Motor neuron (in vitro differentiated cells): ENCODE measurements at places on chromosomes 7 and 10.

- ATAC-seq: no peak
Observed at GRCh38 chr10:50566150-50566549, 57.6 kb downstream of the SGMS1 start.

GRCh38 chr10:67297637-67298181 is 371.9 kb downstream of the LRRTM3 start:
- ATAC-seq: no peak

DNA sequence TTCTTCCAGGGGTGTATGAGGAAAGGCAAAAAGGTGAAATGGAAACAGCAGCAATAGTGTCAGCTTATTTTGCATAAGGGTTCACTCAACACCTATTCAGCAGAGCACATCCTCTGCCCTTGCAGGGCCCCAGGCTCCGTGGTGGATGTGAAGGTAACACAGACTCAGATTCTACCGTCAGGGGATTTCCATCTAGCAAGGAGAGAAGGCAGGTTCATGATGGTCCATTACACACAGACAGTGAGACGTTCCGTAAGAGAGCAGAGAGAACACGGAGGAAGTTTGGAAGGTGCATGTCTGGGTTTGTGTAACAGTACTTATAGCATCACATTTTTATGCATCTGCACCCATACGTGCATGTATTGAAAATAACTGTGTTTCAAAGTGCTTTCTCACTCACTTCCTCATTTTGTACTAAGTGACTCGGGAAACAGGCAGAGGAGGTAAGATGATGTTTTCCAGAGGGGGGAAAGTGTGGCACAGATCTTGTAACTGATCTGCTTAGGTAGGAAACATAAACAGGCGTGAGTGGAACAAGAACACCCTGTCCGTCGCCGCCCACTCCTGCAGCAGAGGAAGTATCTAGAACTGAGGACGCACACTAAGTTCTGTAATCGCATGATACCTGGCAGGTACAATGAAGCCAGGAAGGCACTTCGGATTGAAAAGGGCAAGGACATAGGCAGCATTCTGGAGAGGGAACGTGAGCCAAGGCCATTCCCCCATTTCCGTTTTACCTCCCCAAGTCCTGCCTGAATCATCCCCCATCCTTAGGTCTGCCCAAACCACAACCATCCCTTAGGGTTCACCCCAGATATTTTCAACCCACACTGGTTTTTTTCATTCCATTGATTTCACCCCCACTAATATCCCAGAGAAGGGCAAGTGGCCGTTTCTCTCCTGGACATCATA is 1.0 kb upstream of the ENO4 start:
- ATAC-seq: no peak

DNA sequence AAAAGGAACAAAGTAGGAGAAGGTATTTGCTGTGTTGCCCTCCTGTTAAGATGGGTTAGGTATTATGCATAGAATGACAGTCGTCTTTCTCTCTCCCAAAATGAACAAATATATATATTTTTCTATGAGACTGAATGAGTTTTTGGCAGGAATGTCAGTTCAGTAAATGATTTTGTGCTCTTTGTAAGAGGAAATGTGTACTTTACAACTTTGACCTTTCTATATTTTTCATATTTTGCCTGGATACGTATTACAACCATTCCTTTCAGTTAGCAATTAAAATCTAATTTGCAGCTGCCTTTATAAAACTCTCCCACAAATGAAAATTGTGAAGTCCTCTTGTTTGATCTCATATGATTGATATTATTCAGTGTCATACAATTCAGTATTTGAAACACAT is 336.6 kb upstream of the MEOX2 start:
- ATAC-seq: no peak

GRCh38 chr7:117741962-117742361 is 131.3 kb downstream of the CTTNBP2 start:
- ATAC-seq: no peak

GRCh38 chr10:11468126-11468742 is 143.2 kb downstream of the USP6NL start:
- ATAC-seq: no peak

- ATAC-seq: no peak
Observed at GRCh38 chr10:96814264-96814663, 17.8 kb upstream of the LCOR start.

DNA sequence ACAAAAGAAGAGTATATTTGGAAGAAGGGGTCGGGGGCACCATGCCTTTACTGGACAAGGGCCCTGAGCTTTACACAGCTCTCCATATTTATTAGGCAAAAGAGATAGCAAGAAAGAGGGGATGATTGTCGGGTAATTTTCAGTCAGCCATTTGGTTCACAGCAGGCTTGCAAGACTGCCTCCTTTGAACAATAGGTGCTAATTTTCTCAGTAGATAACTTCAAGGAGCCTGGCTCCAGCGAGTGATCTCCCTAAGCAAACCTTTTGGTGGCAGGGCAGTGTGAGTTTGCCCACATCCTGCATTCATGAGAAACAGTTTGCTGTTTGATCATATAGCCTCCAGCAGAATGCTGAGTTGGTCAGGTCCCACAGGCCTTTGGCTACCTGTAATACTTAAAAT is 94.3 kb downstream of the ZNF248 start:
- ATAC-seq: no peak

DNA sequence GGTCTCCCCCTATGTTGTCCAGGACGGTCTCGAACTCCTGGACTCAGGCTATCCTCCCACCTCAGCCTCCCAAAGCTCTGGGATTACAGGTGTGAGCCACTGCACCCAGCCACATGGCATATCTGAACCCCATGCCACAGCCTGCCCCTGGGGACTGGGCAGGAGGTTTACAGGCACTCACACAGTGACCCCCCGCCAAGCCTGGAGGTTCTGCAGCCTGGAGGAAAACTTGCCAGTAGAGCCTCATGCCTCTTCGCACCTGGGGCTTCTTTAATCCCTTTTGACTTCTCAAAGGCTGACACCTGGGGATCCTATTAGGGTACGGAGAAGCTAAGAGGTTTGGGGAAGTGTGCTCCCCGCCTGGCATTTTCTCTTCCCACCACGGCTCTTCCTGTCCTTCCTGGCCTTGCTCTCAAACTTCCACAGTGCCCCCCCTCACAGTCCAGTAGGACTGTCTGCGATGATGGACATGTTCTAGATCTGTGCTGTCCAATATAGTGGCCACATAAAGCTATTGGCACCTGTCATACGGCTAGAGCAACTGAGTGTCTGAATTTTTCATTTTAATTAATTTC is 11.4 kb upstream of the KCP start:
- ATAC-seq: no peak

DNA sequence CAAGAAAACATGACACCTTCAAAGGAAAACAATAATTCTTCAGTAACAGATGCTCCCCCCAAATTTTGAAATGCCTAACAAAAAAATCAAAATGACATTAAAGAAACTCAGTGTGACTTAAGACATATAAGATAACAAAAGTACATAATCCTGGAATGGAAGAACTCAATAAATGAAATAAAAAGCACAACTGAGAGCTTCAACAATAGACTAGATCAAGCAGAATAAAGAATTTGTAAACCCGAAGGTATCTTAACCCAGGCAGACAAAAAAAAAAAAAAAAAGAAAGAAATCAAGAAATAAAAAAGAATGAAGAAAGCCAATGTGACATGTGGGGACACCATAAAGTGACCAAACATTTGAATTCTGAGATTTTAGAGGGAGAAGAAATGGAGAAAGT is 27.7 kb upstream of the LRRD1 start:
- ATAC-seq: no peak

DNA sequence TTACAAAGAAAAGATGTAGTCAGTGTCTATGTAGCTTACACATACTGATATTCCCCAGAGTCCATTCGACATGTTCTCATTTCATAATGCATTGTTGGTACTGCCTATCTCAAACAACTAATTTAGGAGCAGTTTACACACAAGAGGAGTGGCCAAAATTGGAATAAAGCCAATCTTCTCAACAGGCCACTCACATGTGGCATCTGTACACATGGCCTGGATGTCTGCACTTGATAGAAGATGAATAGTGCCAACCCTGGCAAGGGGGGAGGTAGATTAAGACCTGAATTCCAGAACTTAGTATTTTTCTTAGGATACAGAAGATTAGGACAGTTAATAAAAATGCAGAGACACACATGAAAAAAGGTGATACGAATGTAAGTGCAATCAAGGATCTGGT is 125.3 kb upstream of the STARD3NL start:
- ATAC-seq: no peak
